ENCODE measurements at places on chromosomes 4 and X.

DNA sequence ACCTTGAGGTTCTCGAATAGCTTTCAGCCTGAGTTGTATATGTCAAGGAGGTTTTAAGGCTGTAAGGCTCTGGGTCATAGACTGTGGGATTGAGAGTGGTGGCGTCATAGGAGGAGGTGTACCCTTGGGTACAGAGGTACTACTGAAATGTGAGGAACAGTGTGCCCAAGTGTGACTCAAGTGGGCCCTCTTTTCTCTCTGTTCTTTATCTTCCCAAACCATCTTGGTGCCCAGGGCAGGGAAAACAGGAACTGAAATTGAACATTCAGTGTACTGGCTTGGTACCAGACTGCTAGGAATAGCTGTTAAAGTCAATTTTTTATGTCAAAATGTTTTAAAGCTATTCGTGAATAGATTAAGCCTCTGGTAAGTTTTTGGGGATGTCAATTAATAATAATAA is 136.2 kb upstream of the RPS6KA3 start:
- DNase-seq, result no peak

- DNase-seq, result no peak
Measured at GRCh38 chr4:126396703-126397102, 1081.9 kb downstream of the FAT4 start.

DNA sequence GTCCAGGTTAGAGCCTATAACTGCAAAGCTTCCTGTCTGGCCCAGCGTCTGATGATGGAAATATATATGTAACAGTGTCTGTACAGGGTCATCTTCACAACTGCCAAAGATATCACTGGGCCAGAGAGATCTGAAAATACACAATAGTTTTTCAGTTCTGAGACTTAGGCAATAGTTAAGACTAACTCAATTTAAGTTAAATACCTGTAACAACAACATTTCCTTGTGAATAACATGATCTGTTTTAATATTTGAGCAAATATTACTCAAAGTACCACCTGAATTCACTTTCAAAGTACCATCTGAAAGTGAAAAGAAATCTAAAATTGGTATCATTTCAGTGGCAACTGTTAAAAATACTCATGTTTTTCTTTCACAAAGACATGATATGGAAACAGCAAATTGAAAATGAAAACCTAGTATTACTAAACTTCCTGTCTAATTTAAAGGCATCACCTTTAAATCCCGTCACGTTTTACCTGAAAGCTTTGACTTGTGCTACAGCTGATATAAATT is 9.6 kb downstream of the ZAR1 start:
- DNase-seq, result no peak

- DNase-seq, result no peak
Measured at GRCh38 chrX:111131572-111131971, 35.6 kb downstream of the PAK3 start.

DNA sequence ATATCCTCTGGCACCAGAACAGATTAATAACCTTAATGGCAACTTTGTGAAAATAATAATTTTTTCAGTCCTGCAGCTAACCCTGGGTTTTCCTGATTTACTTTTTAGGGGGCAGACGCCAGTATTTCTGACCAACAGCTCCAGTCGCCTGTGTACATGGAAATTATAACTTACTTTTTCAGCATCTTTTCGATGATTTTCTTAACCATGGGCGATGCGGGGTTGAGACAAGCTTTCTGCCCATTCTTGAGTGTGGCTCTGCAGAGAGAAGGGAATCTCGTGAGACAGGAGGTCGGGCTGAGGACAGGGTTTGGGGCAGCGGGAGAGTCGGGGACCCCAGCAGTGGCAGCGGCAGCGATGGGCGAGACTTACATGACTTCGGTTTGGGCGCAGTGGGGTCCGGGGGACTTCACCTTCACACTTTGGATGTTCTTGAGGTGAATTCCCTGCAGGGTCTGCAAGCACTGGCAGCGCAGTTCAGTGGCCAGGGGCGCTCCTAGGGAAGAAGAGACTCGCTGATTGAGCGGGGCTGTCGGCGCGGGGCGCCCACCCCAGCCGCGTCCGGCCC is 484 bp downstream of the CXCL2 start:
- DNase-seq, result no peak

DNA sequence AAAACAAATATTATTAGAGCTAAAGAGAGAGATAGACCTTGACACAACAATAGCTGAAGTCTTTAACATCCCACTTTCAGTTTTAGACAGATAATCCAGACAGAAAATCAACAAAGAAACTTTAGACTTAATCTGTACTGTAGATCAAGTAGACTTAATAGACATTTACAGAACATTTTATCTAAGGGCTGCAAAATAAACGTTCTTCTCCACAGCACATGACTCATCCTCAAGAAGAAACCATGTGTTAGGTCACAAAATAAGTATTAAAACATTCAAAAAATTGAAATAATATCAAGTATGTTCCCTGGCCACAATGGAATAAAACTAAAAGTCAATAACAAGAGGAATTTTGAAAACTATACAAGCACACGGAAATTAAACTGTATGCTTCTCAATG is 1510.3 kb upstream of the PCDH10 start:
- no peak for DNase-seq

GRCh38 chr4:141047228-141047884 is 85.9 kb downstream of the RNF150 start:
- no peak for DNase-seq

GRCh38 chrX:115892787-115893671 is 277.5 kb upstream of the AGTR2 start:
- no peak for DNase-seq

- DNase-seq, result no peak
Measured at GRCh38 chr4:74969507-74970474, 36.9 kb downstream of the PARM1 start.

GRCh38 chr4:110853242-110853641 is 230.4 kb upstream of the PITX2 start:
- DNase-seq, result no peak

- no peak for DNase-seq
Measured at GRCh38 chr4:116953947-116954346, 131.4 kb downstream of the TRAM1L1 start.

- DNase-seq, result no peak
Measured at GRCh38 chr4:113637823-113638561, 123.5 kb downstream of the CAMK2D start.

DNA sequence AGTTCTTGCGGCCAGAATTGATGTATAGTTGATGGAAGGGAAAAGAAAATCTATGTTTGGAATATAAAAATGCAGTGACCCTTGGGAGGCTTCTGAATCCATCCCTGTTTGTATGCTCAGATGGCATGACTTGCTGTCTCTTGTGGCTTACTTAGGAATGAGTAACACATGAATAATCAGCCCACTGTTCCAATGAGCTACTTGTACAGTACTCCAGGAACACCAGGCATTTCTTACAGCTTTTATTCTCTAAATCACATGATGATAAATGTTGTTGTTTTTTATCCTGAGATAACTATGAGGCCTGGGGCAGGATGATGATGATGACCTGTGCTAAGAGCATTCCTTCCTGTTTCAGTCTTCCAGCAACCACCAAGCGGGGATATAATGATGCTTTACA is 18.9 kb downstream of the TMPRSS11E start:
- no peak for DNase-seq

GRCh38 chr4:4667622-4668081 is 125.8 kb upstream of the STX18 start:
- DNase-seq, result peak; percentile 66
